ENCODE measurements at places on chromosomes 16 and 17.
A peak's percentile ranks its signal among the peaks of the same experiment; 100 is the strongest.

- DNase-seq: no peak
These were observed 32.1 kb downstream of the HELZ start for GRCh38 chr17:67212714-67213417.

GRCh38 chr16:85798901-85799496, 345 bp downstream of the EMC8 start:
- no peak for DNase-seq

DNA sequence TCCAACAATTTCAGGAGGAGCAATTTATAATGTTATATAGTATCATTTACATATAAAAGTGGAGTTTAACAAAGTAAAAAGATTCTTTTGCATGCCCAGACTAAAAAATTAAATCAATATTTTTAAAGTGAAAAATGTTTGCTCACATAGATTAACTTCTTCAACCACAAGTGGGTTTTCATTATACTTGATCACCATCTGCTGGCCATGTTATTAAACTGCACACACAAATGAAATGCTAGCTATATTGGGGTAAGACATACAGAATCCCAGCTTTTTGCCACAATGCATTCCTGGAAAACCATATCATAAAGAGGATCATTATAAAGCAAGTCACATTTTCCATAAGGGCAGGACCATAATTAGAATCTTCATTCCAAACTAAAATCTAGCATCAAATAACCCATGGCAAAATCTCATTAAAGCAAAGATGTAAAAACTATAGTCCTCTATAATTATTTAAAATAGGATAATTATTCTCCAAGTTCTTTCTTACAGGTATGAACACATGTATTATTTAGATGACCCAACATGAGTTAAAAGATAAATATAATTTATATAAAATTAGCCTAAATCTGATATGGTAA, 26.3 kb downstream of the CEP112 start:
- no peak for DNase-seq

GRCh38 chr17:69142175-69142802, 594 bp upstream of the ABCA6 start:
- no peak for DNase-seq

DNA sequence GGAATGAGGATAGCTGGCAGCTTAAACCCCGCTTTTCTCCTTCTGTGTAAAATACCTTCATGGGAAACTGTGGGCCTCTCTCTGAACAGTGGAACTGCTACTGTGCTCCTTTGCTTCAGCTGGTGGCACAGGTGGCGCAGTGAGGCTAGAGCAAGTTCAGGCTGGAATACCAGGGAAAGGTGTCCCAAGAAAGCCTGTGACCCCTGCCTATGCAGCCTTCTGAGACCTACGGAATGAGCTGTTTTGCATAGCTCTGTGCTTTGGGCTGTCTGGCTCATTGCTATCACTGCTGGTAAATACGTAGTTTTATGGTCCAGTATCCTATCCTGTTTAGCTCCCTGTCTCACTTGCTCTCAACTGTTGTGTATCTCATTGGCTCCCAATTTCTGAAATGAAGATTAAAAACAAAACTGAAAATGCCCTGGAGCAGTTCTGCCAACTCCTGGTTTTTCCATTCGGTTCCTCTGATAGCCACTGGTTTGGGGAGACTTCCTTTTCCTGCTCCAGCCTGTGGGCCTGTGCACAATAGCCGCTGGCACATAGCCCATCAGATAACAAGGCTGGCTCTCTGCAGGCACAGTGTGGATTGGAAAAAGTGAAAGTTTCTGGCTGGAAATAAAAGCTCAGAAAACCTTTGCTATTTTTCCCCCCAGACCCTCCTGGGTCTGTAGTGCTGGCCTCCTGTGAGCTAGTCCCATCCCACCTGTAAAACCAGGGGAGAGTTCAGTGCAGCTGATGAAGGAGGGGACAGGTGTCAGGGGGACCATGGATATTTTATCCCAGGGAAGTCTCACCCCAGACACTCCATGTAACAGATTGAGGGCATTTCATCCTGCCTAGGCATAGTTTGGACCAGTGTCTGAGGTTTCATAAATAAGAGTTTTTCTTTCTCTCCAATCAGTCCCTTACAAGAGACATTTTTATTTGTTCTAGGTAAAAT, 24.0 kb downstream of the LIMD2 start:
- DNase-seq: no peak

GRCh38 chr17:82171750-82172375, 40.8 kb downstream of the CCDC57 start:
- no peak for DNase-seq

- peak; percentile 71 for DNase-seq
These were observed 8.0 kb downstream of the TBC1D24 start for GRCh38 chr16:2482708-2483534.

DNA sequence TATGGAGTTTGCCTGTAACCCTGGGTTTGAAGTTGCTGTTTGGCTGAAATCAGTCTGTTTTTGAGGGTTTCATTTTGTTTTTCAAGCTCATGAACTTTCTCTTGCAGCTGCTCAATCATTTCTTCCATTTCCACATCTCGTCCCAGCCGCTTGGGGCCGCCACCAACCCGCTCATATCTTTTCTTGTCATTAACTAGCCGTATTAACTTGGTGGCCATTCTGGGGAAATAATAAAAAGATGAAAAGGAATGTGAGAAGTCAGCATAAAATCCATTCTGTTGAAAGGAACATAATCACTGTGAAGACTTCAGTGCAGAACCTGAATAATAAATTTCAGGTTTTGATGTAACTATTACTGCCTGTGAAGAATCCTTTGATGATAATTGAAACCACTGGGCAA, 11.5 kb downstream of the RPGRIP1L start:
- no peak for DNase-seq

- no peak for DNase-seq
These were observed 7.7 kb downstream of the WFDC1 start for GRCh38 chr16:84302111-84302954.

DNA sequence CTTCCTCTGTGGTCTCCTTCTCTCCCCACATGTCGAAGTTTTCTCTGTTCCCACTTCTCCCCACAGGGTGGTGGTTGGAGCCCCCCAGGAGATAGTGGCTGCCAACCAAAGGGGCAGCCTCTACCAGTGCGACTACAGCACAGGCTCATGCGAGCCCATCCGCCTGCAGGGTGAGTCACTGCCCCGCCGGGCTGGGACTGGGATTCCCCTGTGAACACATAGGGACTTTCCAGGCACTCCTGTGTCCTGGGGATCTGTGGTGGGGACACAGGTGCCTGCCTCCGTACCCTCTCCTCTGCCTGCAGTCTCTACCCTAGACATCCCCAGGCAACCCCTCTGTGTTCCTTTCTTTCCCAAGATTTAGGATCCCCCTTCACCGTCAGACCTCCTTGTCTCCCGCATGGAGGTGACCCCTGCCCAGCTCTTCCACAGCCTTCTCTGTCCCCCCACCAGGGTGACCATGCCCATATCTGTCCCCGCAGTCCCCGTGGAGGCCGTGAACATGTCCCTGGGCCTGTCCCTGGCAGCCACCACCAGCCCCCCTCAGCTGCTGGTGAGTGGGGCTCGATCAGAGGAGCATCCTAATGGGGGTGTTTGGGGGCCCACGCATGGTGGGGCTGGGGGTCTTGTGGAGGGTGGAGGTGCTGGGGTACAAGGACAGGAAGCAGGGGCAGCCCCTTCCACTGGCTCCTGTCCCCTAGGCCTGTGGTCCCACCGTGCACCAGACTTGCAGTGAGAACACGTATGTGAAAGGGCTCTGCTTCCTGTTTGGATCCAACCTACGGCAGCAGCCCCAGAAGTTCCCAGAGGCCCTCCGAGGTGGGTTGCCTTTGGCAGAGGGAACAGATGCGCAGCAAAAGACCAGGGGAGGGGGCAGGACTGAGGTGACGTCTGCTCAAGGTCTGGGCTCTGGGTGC, 5.8 kb downstream of the ITGAM start:
- DNase-seq: no peak

GRCh38 chr17:66747578-66748275, 87.2 kb upstream of the CACNG5 start:
- no peak for DNase-seq

GRCh38 chr17:76924345-76925342, 56.4 kb downstream of the MGAT5B start:
- no peak for DNase-seq

DNA sequence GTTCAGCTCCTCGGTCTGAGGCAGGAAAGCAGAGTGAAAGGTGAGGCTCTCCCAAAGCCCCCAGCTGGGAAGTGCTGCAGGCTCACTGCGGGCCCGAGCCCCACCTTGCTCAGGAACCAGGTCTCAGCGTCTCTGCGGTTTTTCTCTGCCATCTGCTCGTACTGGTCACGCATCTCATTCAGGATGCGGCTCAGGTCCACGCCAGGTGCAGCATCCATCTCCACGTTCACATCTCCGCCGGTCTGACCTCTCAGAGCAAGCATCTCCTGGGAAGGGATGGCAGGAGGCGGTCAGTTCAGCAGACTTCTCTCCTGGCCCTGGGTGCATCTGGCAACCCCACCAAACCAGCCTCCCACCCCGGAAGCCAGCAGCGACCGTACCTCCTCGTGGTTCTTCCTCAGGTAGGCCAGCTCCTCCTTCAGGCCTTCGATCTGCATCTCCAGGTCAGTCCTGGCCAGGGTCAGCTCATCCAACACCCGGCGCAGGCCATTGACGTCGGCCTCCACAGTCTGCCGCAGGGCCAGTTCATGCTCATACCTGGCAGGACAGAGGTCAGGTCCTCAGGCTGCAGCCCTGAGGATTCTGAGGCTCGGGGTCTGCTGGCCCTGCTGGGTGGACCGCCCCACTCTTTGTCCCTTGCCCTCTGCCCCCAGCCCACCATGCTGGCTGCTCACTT, 1.5 kb downstream of the KRT16 start:
- DNase-seq: no peak

- no peak for DNase-seq
These were observed 5.0 kb downstream of the TTLL6 start for GRCh38 chr17:48812001-48812400.

DNA sequence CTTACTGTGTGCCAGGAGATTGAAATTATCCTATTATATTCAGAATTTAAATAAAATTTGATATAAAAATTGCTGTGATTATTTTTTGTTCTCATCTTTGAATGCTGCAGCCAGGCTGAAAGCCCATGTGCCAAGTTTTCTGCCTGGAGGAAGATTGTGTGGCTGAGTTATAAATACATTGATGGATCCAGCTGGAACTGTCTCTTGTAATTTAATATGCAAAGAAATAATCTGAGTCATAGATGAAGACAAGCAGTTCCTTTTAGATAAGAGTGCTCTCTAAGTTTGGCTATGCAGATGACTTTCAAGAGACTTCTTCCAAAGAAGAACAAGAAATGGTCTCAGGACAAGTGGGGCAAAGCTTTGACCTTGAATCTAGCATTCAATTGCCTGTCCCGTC, 871.0 kb downstream of the CDH11 start:
- no peak for DNase-seq

DNA sequence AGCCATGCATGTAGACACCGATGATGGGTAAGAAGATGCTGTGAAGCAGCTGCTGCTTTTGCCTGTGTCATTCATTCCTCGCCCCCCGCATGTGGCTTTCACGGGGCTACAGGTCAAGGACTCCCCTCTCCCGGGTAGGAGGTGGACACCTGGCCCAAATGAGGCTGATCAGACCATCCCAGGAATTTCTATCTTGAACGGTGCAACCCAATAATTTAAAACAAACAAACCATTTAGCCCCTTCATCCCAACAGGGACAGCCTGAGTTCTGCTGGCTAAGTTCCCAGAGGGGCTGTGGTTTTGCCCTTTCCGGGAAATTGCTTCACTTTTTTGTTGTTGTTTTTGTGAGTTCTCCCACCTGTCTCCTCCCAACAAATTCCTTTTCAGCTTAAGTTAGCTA, 137.7 kb upstream of the CDH5 start:
- no peak for DNase-seq

GRCh38 chr17:74761931-74762330, 13.5 kb downstream of the NHERF1 start:
- DNase-seq: no peak

GRCh38 chr17:79589669-79590522, 21.0 kb downstream of the RBFOX3 start:
- DNase-seq: no peak

DNA sequence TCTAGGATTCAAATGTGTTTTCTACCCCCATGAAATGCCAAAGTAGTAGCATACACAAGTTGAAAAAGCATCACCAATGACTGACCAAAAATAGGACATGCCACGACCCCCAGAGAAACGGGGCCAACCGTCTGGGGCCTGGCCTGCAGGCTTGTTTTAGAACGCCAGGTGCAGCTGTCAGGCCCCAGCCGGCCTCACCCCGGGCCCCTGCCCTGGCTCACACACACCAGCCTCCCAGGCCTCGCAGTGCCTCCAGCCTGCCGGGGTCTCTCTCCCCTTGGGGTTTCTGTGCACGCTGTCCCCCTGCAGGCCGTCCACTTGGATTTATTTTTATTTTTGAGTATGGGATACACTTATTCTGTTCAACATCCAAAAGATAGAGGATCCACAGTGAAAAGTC, 7.9 kb downstream of the KATNB1 start:
- DNase-seq: no peak

DNA sequence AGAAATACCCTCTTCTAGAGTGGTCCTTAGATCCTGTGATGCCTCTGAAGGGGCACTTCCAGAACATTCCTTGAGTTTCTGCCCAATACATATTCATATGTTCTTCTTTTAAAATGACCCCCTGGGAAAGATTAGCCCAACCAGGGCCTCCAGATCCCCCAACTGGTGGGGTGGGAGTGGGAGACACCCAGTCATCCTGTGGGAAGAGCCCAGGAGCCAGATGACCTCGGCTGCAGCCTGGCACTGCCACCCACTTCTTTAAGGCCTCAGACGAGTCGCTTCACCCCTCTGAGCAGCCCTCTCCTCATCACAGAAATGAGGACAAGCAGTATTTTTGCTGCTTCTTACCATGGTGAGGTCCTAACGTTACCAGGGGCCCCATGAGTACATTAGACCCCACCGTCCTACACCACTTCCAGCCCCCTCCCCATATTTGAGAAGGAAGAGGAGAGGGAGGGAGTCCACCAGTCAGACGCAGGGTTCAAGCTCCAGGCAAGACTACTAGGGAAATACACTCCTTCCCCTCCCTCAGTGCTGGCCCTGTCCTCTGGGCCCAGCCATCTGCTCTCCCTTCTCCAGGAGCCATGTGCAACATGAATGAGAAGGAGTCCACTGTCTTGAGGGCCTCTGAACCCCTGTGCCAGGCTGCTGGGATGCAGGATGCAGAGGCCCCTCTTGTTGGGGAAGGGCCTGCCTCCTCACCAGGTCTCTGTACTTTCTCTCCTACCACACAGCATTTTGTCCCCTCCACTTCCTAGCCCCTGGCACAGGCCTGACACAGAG, 11.8 kb downstream of the MPO start:
- DNase-seq: no peak

- no peak for DNase-seq
These were observed 61.3 kb upstream of the ADORA2B start for GRCh38 chr17:15883617-15884111.
